ENCODE measurements at places on chromosomes 16 and 17.

DNA sequence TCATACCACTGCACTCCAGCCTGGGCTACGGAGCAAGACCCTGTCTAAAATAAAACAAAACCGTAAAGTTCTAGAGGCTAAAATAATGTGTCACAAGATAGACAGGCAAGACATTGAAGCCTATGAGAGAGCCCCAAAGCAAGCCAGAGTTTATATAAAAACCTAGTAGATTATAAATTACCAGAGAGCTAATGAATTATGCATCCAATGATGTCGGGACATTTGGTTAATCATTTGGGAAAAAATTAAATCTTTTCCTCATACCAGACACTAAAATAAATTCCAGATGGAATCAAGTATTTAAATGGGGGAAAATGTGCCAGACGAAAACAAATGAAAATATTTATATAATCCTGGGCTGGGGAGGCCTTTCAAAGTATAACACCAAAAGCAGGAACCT, 24.2 kb downstream of the CCDC40 start:
- DNase-seq = no peak

DNA sequence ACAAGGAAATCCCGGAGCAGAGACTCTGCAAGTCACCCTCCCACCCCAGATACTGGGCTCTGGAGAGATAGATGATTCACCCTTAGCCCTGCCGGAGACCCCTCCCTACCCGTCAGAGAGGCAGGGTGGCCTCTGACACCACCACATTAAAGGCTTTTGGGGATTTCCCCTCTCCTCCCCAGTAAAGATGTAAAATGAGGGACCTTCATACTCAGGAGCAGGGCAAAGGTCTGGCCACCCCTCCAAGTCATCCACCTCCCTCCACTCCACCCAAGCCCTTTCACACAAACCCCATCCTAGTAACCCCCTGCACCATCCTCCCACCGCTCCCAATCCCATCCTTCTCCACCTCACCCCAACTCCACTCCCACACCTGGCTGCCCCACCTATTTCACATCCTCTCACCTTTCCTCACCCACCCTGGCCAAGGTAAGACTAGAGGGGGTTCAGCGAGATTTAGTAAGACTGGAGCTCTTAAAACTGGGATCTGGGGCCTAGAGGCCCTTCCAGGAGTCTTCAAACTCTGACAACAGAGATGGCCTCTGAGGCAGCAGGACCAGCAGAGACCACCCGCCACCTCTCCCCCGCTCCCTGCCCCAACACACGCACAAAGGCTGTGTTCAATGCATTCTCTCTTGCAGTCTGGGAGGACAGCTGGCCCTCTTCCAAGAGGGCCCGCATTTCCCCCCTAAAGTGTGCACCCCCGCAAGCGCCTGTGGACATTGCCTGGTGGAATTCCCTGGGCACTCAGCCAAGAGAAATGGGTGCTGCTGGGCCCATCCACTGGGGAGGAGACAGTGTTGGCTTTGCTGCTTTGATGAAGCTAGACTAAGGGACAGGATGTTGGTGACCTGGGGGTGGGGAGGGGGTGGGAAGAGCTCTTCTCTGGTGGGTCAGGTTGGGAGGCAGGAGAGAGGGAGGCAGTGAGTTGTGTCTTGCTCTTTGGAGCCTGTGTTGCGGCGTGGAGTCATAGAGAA, 1.1 kb downstream of the ABAT start:
- no peak for DNase-seq

DNA sequence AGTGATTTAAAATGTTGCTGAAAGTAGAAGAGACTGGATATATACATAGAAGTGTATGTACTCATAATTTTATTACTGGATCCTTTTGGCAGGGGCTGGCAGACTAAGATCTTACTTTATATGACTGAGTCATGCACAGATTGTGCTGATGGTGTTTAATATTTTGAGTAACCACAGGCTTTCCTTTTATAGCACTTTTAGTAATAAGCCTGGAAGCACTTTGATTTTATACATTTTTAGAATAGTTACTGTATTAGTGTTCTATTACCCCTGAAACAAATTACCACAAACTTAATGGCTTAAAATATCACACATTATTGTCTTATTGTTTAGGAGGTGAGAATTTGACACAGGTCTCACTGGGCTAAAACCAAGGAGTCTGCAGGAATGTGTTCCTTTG, 113.4 kb upstream of the CDH8 start:
- no peak for DNase-seq

DNA sequence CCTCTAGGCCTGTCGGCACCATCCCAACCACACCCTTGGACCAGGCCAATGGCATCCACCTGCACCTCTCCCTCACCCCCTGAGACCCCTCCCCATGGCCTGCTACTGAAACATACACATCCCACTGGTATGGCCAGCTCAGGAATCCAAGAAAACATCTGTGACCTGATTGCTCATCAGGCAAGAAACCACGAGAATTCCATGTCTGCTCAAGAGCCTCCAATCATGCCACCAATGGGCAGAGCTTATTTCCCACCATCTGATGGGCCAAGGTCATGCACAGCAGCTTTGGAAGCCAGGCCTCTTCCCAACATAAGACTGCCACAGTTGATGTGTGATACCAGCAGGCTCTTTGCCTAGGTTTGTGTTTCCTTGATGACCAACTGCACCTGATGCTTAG, 190.1 kb downstream of the C16orf78 start:
- no peak for DNase-seq

DNA sequence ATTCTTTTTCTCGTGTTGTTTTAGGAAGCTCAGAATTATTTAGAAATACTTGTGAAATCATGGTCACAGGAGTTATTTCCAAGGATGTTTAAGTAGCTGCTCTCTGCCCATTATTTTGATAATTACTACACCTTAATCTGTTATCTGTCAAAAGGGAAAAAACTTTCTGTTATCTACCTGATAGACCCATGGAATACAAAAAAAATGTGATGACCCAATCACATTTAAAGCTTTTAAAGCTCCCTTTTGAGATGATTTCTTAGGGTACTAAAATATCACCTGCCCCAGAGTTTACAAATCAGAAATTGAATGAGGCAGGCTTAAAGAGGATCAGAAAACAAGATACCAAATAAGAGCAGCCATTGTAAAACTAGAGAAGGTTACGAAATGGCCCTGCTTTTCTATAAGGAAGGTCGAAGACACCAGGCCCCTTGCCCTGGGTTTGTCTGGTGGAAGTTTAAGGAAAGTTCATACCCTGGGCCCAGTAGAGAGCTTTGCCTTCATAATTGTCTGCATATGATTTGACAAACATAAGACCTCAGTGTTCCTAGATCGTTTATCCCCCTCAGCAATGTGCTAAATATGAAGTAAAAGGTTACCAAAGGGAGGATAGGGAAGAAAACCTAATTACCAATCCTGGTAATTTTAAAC, 149.9 kb upstream of the TBX2 start:
- no peak for DNase-seq

GRCh38 chr17:8941520-8941919, 24.0 kb downstream of the PIK3R5 start:
- DNase-seq = no peak

DNA sequence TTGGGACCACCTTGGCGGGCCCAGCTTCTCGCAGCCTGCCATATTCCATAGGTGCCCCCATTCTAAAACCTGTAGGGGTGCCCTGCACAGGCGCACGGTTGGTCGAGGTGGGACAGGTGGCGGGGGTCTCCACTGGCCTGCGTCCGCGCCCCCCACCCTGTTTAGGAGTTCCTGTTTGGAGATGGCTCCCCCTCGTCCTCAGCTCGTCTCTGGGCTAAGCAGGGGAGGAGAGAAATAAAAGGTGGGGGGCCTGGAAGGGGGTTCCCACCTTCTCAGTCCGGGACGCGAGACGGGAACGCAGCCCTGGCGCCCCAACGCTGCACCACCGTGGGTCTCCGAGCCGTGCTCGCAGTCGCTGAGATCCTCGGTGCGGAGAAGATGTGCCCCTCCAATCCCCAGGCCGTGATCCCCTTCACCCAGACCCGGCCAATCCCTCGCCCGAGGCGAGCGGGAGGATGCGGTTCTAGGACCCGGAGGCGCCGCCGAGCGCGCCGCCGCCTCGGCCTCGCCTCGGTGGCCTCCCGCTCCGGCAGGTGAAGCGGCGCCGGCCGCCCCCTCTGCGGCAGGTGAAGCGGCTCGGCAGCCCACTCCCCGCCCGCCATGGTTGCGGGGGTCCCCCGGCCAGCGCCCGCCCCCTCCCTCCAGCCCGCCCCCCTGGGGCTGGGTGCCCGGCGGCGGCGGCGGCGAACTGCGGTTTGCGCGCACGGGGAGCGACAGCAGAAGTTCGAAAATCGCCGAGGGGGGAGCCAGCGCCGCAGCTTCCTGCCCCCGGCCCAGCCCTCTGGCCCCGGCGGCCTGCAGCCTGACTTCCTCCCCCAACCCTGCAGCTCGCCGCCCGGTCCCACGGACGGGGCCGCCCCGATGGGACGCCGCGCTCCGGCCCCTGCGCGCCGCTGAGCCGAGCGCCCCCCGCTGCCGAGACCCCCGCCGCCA, at the start of gene FMNL1:
TSS of gene FMNL1 (plus strand) at position 805 of the 933 bp plus-strand sequence. CDS start 240 bp downstream, outside the sequence.
- DNase-seq = no peak

GRCh38 chr17:57562184-57562698, 182.9 kb downstream of the CCDC182 start:
- no peak for DNase-seq

- no peak for DNase-seq
These were observed 90.0 kb downstream of the GNAO1 start for GRCh38 chr16:56281249-56281805.

DNA sequence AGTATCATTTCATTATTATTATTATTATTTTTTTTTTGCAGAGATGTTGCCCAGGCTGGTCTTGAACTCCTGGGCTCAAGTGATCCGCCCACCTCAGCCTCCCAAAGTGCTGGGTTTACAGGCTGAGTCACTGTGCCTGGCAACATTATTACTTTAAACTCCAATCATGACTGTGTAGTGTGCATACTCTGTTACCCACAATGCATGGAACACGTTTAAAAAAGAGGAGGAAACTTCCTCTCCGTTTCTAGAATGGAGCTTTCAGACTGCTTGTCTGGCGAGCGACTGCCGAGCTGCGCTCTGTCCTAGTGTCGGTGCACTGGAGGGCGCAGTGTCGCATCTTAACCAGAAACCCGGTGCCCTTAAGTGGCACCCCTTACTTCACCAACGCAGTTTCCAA, 22.1 kb upstream of the FASN start:
- DNase-seq = no peak
